ENCODE measurements at places on chromosomes 3 and 15.

DNA sequence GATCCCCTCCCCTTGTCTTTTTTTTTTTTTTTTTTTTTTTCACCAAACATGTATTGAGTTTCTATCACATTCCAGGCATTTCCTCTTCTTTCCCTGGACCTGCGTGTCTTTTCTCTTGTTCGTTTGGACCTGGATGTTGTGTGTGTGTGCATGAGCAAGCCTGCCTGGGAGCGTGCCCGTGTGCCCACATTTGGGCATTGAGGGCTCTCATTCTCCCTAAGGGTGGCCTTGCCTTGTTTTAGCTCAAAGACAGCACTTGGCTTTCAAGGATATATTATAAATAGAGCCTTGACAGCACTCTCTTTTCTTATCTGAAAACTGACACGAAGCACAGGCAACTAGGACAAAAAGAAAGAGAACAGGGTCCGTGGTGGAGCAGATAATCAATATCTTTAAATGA, 39.0 kb upstream of the SLC25A26 start:
- DNase-seq = no peak

- no peak for DNase-seq
These were observed 72.8 kb downstream of the GALK2 start for GRCh38 chr15:49242820-49243219.

DNA sequence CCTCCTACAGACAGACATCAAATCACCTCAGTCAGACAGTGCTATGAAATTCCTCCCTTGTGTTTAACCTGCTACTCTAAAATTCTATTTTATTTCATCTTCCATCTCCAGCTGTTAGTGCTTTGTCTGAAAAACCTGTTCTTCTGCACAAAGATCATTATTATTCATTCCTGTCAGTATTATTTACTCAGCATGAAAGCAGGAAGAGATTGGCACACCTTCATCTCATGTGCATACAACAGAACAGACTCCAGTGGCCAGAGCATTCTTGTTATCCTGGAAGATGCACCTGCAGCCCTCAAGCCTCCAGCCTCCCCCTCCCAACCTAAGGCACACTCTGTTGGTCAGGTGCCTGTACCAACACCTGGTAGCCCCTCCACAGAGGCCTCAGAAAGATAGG, 1.8 kb upstream of the ROPN1B start:
- no peak for DNase-seq

GRCh38 chr15:70240082-70240481, 142.4 kb upstream of the TLE3 start:
- no peak for DNase-seq

GRCh38 chr3:51777985-51778384, 1.1 kb downstream of the IQCF6 start:
- no peak for DNase-seq

- DNase-seq = no peak
These were observed 779 bp upstream of the CTNNB1 start for GRCh38 chr3:41198526-41198925.

- DNase-seq = no peak
These were observed 28.4 kb downstream of the P3H2 start for GRCh38 chr3:190092250-190092649.

DNA sequence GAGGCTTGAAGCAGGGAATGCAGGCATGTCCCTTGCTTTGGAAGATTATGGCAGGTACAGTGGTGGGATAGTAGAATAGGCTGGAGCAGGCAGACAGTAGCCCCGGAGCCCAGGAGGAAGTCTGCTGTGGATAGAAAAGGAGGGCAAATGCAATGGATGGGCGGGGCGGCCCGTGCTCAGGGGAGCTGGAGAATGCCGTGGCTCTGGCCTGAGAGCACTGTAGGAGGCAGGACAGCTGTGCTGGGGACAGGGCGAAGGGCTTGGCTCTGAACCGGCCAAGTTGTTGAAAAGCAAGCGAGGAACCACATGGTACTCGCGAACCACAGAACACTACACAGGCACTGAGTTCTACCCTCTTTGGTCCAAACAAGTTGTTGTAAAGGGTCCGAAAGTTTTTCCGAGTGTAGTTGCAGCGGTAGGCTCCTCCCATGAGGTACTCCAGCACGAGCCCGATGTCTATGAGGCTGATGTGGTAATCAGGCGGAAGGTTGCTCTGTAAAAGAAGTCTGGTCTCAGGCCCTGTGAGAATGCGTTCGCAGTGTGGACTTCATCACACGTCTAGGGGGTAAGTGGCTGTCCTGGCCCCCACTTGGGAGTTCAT, 54.7 kb downstream of the TRPM1 start:
- DNase-seq = no peak

DNA sequence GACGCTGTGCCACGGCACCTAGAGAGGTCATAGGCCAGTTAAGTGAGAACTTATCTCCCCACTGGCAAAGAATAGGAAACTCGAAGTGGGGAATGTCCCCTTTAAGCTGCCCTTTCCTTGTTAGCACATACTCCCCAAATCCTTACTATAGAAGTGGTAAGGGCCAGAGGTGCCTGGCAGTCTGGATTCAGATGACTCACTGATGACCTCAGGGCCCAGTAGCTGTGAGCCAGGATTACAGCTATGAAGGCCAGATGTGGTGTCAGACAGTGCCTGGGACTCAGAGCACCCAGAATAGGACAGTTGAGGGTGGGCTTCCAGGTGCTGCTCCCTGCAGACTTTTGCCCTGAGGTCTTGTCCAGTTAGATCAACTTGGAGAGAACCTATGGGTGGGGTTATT, 37.7 kb downstream of the PDIA5 start:
- no peak for DNase-seq

DNA sequence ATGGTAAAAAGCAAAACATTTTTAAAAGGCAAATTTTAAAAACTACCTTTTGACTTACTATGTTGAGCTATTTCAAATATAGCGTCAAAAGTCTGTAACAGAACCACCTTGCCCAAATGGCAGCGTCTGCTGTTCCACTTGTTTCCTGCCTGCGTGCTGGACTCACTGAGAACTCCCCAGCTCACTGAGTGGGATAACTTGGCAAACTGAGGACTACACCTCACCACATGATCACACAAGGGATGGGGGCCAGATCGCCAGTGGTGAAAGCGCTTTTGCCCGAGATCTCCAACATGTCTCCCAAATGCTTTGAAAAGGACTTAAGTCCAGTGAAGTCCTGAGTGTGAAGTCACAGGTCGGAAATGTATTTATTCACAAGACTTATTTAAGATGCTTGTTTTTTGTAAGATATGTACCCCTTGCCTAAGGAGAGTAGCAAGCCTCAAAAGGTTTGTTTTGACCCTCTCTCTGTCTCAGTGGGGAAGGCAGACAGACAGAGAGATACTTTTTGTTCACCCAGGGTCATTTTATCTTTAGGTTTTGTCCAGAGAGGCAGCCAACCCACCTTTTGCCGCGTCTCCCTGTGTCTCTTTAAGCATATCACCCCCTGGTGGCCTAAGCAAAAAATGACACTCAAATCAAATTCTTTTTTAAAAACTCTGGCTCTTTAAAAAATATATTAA, 192.6 kb downstream of the PDZRN3 start:
- no peak for DNase-seq

- DNase-seq = no peak
These were observed 1074.6 kb downstream of the FHIT start for GRCh38 chr3:60176614-60177013.

- DNase-seq = no peak
These were observed at the start of gene PARP15 for GRCh38 chr3:122577409-122578031. TSS of gene PARP15 (plus strand) at chr3:122577650. CDS start at chr3:122577668, 18 bp downstream.

- no peak for DNase-seq
These were observed 381.9 kb downstream of the ERC2 start for GRCh38 chr3:56086355-56086754.

DNA sequence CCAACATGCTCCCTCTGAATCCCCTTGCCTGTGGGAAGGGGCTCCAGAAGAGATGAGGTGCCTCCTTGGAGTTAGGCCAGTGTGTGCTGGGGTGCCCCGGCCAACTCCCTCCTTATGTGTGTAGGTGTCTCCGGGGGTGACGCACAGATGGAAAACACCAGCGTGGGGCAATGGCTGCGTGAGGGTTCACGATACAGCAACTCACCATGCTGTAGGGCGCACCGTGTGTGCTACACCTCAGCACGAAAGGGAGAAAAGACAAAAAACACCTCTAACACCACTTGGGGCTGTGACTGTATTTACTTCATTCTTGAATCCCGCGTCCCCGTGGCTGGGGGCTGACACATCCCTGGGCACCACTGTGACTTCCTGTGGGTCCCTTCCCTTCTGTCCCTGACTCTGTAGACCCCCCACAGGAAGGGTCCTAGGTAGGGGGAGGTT, 1.6 kb upstream of the CALML4 start:
- no peak for DNase-seq

GRCh38 chr3:10505050-10505790, at the start of gene ATP2B2:
TSS of gene ATP2B2 (minus strand) at chr3:10505586. CDS start at chr3:10449543, 56,043 bp downstream.
- DNase-seq = no peak

DNA sequence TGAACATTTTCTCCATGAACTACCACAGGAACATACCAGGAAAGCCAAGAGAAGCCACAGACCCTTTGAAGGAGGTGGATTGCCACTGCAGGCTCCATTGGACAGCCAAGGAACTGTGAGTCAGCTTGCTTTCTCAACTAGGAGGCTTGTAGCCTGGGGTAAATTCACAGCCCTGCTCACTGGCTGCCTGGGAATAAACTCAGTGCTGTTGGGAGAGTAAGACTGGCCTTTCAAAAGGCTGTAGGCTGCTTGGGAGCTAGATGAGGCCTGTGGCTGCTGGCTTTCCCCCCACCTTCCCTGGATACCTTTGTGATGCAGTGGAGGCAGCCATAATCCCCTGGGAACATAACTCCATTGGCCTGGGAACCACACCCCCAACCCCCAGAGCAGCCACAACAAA, 223.5 kb upstream of the RBMS3 start:
- no peak for DNase-seq
